Panc1 (cell line): ENCODE measurements at places on chromosomes 16 and 17. TPM values are rescaled to one million over a fixed set of nuclear protein-coding genes. Genes with fewer than 3 reads are reported as not detected.

GRCh38 chr17:81163703-81164370 is 1.5 kb upstream of the PVALEF start:
- no peak overlapping the region for H3K27ac ChIP-seq
- H3K36me3 ChIP-seq = no peaks in the 10 kb centered on the region
- peaks cover 16% of the 10 kb centered on the region for H3K4me1 ChIP-seq
- no peak for DNase-seq
- H3K27me3 ChIP-seq = no peaks in the 10 kb centered on the region
- H3K4me3 ChIP-seq = no peak overlapping the region

- H3K36me3 ChIP-seq = no peaks in the 10 kb centered on the region
- no peak overlapping the region for H3K4me3 ChIP-seq
- no peaks in the 10 kb centered on the region for H3K27me3 ChIP-seq
- H3K27ac ChIP-seq = no peak overlapping the region
- H3K4me1 ChIP-seq = no peaks in the 10 kb centered on the region
These were observed 15.0 kb downstream of the MRM1 start for GRCh38 chr17:36616061-36617029.

DNA sequence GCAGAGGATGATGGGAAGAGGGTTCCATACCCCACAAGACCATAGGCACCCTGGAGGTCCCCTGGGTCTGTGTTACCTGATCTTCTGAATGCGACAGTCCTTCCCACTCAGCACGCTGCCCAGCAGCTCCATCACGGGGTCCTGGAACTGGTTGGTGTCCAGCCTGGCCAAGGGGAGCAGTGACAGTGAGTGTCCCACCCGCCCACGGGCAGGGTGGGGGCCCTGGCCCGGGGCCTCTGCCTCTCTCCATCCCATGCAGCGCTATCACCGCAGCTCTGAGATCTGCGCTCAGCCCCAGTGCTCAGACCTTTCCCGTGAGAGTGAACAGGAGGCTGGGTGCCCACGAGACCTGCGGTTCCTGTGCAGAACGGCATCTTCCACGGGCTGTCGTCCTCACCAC is 15.6 kb downstream of the NLRC3 start:
- H3K4me1 ChIP-seq = no peaks in the 10 kb centered on the region
- H3K27me3 ChIP-seq = no peaks in the 10 kb centered on the region
- no peak for DNase-seq
- no peak overlapping the region for H3K4me3 ChIP-seq

- no peaks in the 10 kb centered on the region for H3K27me3 ChIP-seq
- H3K36me3 ChIP-seq = peaks cover 3% of the 10 kb centered on the region; the same call in 1 of the 2 replicates
- H3K27ac ChIP-seq = no peak overlapping the region
- no peak for DNase-seq
- H3K4me3 ChIP-seq = no peak overlapping the region
- peaks cover 4% of the 10 kb centered on the region for H3K4me1 ChIP-seq
These were observed 3.5 kb upstream of the KATNB1 start for GRCh38 chr16:57732037-57732436.

DNA sequence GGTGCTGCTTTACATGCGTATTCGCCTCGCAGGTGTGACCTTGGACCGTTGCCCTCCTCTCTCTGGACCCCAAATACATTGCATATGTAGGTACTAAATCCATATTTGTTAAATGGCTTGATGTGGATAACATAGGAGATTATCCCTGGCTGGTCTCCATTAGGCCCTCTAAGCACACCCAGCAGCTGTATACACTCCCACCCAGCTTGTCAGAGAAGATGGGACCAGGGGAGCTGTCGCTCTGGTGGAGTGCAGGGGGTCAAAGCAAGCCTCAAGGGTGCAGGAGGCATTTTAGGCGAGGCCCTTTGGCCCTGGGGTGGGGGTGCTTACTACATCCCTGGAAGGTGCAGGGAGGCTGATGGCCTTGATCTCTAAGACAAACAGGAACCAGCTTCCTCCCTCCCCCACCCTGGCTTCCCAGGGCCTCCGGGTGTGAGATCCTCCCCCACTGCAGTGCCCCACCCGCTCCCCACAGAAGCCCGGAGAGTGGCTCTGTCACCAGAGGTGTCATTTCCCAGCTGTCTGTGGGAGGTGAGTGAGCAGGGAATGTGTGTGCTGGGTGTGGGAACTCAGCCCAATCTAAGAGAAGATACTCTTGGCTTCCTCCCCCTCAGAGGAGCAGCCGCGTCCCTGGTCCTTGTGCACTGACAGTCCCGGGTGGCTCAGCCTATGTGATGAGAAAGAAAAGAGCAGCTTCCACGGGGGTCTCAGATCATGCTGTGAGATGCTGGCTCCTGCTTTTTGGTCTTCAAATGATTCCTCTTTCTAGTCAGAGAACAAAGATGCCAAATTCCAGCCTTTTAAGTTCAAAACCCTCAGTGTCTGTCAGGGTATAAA is 1.4 kb upstream of the VAMP2 start:
- no peaks in the 10 kb centered on the region for H3K27me3 ChIP-seq
- peak overlapping the region; percentile 5; the same call in 1 of the 2 replicates for H3K4me3 ChIP-seq
- H3K4me1 ChIP-seq = peaks cover 29% of the 10 kb centered on the region
- H3K36me3 ChIP-seq = no peaks in the 10 kb centered on the region; the same call in none of the 2 replicates

DNA sequence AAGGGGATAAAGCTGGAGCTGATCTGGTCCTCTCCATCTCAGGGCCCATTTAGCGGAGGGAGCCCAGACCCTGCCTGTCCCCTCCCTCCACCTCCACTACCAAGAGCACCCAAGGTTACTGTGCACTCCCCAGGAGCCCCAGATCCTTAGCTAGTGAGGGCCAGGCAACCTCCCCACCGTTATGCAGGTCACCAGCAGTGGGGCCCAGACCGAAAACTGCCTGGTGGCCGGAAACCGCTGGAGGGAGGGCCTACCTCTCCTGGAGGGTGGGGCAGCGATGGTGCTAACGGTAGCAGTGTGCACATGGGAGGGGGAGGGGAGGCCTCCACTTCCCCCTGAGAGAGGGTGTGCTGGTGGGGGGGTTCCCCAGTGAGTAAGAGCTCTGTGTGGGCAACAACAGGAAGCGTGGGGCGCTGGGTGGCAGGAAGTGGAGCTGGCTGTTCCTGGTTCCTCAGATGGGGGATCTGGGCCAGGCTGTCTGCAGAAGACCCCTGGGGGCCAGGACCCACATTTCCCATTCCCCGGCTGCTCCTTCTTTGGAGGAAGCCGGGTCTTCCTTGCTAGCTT is 4.4 kb downstream of the FMNL1 start:
- H3K36me3 ChIP-seq = no peaks in the 10 kb centered on the region
- DNase-seq = no peak
- H3K4me1 ChIP-seq = peaks cover 71% of the 10 kb centered on the region
- H3K4me3 ChIP-seq = no peak overlapping the region
- no peaks in the 10 kb centered on the region for H3K27me3 ChIP-seq
- H3K27ac ChIP-seq = peak overlapping the region; percentile 96

DNA sequence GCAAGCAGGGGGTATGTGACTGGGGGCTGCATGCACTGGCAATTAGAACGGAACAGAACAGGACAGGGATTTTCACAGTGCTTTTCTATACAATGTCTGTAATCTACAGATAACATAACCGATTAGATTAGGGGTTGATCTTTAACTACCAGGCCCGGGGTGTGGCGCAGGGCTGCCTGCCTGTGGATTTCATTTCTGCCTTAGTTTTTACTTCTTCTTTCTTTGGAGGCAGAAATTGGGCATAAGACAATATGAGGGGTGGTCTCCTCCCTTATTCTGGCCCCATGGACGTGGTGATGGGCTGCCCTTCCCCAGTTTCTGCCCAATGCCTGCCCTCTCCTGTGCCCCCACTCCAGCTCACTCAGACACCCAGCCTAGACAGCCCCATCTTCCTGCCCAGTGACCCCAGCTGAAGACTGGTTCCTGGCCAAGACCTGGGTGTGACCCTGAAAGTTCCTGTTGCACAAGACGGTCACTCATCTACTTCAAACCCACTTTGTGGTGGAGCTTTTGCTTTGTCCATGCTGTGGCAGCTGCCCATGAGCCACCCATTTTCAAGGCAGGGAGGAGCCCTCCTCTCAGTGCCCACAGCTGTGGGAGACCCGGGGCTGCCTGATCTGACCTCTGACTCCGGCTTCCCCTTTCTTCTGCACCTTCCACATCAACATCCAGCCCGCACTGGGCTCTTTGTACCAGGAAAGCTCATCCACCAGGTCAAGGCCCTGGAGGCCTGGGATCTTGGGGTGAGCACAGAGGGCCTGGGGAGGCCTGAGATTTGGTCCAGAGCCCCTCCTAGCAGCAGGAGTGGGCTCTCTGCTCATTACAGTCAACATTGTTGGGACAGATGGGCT is 18.6 kb downstream of the ALOX12B start:
- no peaks in the 10 kb centered on the region for H3K4me1 ChIP-seq
- H3K27me3 ChIP-seq = no peaks in the 10 kb centered on the region
- no peak for DNase-seq
- no peak overlapping the region for H3K27ac ChIP-seq
- H3K36me3 ChIP-seq = no peaks in the 10 kb centered on the region; the same call in 1 of the 2 replicates

GRCh38 chr17:81398176-81398831 is 3.0 kb downstream of the BAHCC1 start:
- H3K36me3 ChIP-seq = no peaks in the 10 kb centered on the region; the same call in 1 of the 2 replicates
- H3K4me1 ChIP-seq = peaks cover 35% of the 10 kb centered on the region
- peak overlapping the region; percentile 78 for H3K4me3 ChIP-seq
- no peak for DNase-seq
- peak overlapping the region; percentile 96 for H3K27ac ChIP-seq
- H3K27me3 ChIP-seq = no peaks in the 10 kb centered on the region

- H3K27me3 ChIP-seq = no peaks in the 10 kb centered on the region
- no peak for DNase-seq
- H3K4me3 ChIP-seq = peak within 1 kb of the TSS; percentile 68
- H3K27ac ChIP-seq = peak within 1 kb of the TSS; percentile 79
These were observed at the start of gene CACNB1 for GRCh38 chr17:39197380-39198185. CACNB1 (minus strand) TSS chr17:39197669; CDS start chr17:39197495, 174 bp downstream.

DNA sequence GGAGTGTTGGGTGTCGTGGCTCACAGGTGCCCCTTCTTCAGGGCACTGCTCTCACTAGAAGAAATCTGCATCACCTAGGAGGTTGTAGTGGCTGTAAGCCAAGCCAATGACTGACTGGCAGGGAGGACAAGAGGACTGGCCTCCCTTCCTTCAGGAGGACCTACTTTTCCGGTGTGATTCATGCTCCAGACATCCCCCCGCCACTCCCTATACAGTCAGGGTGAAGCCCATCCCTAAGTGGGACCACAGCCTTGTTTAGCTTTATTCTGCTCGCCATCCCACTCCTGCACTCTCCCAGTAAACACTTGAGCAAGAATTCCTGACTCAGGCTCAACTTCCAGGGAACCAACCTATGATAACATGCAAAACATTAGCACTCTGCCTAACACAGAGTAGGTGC is 67.0 kb downstream of the PLCG2 start:
- H3K4me3 ChIP-seq = no peak overlapping the region
- no peaks in the 10 kb centered on the region for H3K27me3 ChIP-seq
- no peaks in the 10 kb centered on the region; the same call in 1 of the 2 replicates for H3K4me1 ChIP-seq
- no peaks in the 10 kb centered on the region for H3K36me3 ChIP-seq
- no peak overlapping the region for H3K27ac ChIP-seq
- DNase-seq = no peak

- H3K4me1 ChIP-seq = peaks cover 9% of the 10 kb centered on the region
- no peak overlapping the region for H3K4me3 ChIP-seq
- no peak overlapping the region for H3K27ac ChIP-seq
These were observed 20.9 kb downstream of the CMIP start for GRCh38 chr16:81465375-81465943.

DNA sequence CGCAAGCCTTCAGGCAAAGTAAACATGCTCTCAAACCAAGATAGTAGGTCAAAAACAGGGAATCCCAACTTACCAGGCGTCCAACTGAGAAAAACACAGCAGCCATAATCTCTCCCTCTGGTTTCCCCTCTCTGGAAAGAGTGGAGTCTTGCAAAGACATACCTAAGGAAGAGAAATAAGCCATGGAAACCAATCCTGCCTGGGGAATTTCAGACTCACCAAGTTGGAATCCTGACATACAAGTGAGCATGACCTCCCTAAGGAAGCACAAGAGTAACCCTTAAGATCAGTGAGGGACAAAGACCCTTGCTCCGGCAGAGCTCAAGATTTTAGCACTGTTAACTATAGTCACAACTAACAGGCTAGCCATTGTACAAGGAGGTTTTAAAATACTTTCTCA is 4.1 kb downstream of the ZNF624 start:
- no peaks in the 10 kb centered on the region; the same call in 1 of the 2 replicates for H3K36me3 ChIP-seq
- no peaks in the 10 kb centered on the region for H3K27me3 ChIP-seq
- H3K4me3 ChIP-seq = no peak overlapping the region
- H3K27ac ChIP-seq = no peak overlapping the region
- DNase-seq = no peak

DNA sequence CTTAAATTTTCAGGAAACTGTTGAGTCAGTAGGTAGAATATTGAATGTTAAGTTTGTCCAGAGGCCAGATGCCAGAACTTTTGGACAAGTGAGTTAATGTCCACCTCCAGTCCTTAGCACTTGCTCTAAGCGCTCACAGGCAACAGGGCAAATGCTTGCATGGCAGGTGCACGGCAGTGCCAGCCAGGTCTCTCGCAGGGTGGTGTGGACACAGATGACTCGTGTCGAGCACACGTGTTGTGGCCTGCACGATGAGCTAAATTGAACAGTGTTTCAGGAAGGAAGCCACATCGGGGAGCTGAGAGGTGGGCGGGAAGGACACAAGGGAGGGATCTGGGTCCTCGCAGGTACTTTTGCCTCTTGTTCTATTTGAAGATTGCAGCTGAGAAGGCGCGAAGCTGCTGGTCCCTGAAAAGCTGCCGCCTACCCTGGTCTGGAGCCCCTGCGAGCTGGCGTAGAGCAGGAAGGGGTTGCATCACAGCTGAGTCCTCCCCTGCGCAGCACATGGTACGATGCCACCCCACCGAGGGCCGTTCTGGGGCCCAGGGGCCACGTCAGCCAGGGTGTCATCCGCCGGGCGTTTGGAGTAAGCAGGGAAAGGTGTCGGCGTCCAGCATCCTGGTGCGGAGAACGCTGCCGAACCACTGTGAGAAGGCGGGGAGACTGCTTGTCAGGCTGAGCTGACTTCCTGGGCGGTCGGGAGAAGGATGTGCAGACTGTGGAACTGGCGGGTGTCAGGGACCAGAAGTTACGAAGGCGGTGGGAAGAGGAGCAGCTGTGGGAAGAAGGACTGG is 6.3 kb downstream of the RAB40C start:
- H3K36me3 ChIP-seq = no peaks in the 10 kb centered on the region
- H3K4me3 ChIP-seq = no peak overlapping the region
- no peaks in the 10 kb centered on the region for H3K27me3 ChIP-seq
- no peak for DNase-seq

DNA sequence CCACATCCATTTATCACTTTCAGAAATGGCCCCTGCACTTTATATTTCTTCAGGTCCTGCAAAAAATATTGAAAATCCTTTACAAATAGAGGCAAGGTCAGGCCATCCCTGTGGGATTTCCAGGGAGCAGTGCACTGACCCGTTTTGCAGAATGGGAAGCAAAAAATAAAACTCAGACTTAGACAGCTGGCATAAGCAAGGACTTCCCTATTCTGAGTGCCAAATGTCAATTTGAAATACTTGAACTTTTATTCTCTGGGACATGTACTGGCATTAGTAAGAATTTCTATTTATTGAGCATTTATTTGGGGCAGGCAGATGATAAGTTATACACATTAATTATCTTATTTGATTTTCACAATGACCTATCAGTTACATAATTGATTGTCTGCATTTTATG is 32.4 kb downstream of the PRKCB start:
- H3K27ac ChIP-seq = no peak overlapping the region
- DNase-seq = no peak
- H3K27me3 ChIP-seq = peaks cover 3% of the 10 kb centered on the region; the same call in 1 of the 2 replicates
- no peaks in the 10 kb centered on the region for H3K4me1 ChIP-seq
- H3K4me3 ChIP-seq = no peak overlapping the region

GRCh38 chr16:69619514-69619913 is 53.7 kb downstream of the NFAT5 start:
- H3K36me3 ChIP-seq = no peaks in the 10 kb centered on the region; the same call in 1 of the 2 replicates
- no peaks in the 10 kb centered on the region for H3K27me3 ChIP-seq
- no peak overlapping the region for H3K4me3 ChIP-seq
- H3K4me1 ChIP-seq = peaks cover 22% of the 10 kb centered on the region
- H3K27ac ChIP-seq = no peak overlapping the region

UNC13D gene
- total RNA-seq = 12.7 TPM

SLFN12 gene
- total RNA-seq = 35.2 TPM

OTOA gene
- total RNA-seq = not detected

CMTR2 gene
- 12.5 TPM for total RNA-seq
